ENCODE measurements at places on chromosomes 16 and 17.
A peak's percentile ranks its signal among the peaks of the same experiment; 100 is the strongest.

DNA sequence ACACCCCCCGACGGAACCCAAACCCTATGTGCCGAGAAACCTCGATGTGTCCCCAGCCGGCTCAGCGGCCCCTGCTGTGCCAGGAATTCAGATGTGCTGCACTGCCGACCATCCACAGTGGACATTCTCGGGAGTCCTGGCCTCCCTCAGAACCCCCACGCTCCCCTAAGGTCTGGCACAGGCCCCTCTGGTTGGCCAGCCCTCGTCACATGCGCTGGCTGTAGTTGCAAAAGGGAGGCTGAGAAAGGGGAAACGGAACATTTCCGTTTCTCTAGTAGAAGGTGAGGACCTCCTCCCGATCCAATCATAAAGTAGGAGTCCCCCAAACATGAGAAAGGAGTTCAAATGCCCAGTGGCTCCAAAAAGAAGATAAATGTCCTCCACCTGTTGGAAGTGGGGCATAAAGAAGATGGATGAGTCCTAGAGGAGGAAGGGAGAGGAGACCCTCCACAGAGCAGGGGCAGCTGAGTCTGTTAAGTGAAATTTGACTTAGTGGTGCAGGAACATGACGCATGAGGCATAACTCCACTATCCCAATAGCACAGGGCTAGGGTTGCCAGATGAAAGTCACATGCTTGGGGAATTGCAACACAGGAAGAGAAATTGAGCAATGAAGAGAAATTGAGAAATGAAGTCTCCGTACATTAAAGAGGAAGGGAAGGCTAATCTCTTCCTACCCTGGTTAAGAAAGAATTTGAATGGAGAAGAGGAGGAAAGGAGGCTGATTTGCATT is 49.3 kb upstream of the WSB1 start:
- no peak for DNase-seq

DNA sequence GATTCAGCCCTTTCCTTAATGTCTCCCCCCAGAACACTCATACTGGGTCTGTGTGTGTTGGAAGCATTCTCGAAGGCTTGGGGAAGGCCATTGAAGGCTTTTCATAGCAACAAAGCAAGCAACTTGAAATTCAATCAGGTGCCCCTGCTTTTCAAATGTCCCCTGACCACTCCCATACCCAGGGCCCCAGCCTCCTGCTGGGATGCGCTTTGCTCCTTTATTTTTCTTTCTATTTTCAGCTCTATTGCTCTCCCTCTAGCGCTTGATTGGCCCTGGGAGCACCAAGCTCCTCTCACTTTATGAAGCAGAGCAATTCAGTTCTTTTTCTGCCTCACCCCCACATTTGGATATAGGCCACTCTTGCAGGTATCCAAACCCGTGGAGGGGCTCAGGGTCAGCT is 92.0 kb downstream of the WSCD1 start:
- peak; percentile 28 for DNase-seq

DNA sequence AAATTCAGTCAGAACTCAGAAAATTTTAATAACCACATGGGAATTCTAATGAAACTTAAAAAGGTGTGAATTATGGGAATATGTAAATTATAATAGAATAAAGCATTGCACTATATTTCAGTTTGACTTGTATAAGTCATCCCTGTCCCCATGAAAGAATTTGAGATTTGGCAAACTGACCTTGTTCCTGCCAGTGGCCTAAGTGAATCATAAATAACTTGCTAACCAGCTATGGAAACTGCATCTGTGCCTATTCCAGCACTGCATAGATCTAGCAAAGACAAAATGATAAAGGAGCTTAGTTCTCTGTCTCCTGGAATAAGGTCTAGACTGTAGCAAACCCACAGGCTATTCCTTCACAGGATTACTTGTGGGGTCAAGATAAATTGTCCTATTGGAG is 106.8 kb upstream of the NOG start:
- DNase-seq: no peak

DNA sequence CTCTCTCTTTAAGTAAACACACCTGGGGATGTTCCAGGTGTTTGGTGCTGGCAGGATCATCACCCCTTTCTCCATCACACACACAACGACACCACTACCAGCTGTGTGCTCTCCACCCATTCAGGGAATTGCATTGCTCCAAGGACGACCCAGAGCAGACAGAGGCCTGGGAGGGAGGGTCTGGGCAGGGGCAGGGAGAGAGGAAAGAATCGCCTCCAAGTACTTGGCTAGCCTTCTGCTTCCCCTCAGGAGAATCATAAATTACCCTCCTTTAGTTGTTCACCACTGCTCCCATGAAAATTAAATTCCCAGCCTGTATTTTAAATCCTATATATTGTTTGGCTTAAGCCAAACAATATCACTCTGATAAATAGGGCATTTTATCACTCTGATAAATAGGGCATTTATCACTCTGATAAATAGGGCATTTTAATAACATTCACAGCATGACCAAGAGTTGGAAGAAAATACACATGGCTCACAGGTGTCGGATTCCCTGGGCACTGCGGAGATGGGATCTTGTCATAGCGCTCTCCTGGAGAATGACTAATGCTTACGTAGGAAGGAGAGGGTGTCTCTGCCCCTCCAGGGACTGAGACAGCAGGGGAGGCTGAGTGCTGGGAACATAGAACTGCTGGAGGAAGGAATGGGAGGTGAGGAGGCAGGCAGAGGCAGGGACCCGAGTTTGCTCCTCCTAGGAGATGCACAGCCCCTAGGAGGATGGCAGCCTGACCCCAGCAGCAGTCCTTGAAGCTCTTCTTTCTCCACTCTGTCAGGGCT is 673.6 kb downstream of the HS3ST4 start:
- DNase-seq: peak; percentile 76

GRCh38 chr17:34826332-34826731 is 134.9 kb downstream of the CCT6B start:
- no peak for DNase-seq

Data from NCI-H748 treated with DMSO at 0.1 percent for 48 hours (cell line).